ENCODE measurements at places on chromosomes 7 and 10.

GRCh38 chr7:141646826-141647480 lies 55.0 kb downstream of the DENND11 start:
- DNase-seq, result no peak

GRCh38 chr10:132803416-132804210 lies 17.7 kb upstream of the NKX6-2 start:
- no peak for DNase-seq

GRCh38 chr10:96439725-96440124 lies 74.0 kb downstream of the TLL2 start:
- no peak for DNase-seq

DNA sequence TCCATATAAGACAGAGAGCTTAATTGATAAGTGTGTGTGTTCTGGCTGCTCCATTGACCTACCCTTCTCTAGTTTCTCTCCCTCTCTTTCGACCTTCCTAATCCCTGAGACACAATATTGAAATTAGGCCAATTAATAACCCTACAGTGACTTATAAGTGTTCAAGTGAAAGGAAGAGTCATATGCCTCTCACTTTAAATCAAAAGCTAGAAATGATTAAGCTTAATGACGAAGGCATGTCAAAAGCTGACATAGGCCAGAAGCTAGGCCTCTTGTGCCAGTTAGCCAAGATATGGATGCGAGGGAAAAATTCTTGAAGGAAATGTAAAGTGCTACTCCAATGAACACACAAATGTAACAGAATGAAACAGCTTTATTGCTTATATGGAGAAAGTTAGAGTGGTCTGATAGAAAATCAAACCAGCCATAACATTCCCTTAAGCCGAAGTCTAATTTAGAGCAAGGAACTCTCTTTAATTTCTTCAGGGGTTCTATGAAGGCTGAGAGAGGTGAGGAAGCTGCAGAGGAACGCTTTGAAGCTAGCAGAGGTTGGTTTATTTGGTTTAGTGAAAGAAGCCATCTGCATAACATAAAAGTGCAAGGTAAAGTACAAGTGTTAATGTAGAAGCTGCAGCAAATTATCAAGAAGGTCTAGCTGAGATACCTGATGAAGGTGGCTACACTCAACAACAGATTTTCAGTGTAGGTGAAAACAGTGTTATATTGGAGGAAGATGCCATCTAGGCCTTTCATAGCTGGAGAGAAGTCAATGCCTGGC lies 53.8 kb downstream of the ST7 start:
- DNase-seq, result no peak

DNA sequence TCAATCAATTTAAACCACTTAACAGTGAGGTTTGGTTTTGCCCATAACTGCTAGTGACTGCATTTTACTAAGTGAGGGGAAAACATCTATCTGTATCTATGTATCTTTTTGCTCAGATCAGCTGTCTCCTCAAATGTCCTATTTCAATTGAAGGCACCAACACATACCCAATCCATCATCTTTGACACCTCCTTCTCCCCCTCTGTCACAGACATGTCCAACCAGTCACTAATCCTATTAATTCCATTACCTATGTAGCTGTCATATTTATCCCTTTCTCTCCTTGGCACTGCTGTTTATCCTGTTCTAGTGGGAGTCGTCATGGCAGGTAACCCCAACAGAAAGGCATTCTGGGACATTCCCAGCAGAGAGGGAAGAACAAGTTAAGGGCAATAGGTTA lies 975.2 kb upstream of the AUTS2 start:
- peak; percentile 53 for DNase-seq

- no peak for DNase-seq
These were observed 178.4 kb downstream of the EXOC4 start for GRCh38 chr7:133431134-133431724.

- no peak for DNase-seq
These were observed 631.0 kb upstream of the ANKRD30A start for GRCh38 chr10:36494371-36494770.

DNA sequence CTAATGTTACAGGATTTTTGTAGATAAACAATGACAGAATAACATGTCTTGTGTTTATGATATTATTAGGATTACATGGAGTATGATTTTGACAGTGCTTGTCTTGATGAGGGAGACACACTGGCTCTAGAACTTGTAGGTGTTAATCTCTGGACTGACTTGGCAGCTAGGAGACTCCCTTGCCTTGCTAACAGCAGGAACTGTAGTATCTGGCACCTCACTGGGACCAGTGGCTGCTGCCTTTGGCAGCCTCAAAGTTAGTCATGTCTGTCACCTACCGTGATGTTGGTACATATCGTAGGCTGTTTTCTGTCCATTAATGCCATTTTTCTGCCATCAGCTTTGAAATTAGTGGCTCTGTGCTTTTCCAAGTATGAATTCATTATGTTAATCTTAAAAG lies 261.5 kb downstream of the CDK14 start:
- DNase-seq, result peak; percentile 1

GRCh38 chr7:55379285-55379684 lies 14.1 kb downstream of the LANCL2 start:
- DNase-seq, result no peak

DNA sequence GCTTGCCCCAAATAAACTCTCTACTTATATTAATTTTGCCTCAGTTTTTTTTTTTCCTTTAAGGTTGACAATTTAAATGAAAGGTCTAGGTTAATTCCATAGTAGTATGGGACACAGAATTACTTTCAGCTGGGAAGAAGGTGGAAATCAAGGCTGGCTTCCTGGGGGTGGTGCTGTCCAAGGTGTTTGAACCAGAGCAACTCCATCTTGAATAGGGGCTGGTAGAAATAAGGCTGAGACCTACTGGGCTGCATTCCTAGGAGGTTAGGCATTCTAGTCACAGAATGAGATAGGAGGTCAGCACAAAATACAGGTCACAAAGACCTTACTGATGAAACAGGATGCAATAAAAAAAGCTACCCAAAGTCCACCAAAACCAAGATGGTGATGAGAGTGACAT lies 1190.8 kb upstream of the AUTS2 start:
- DNase-seq, result no peak

GRCh38 chr7:151759591-151760042 lies 117.3 kb downstream of the PRKAG2 start:
- peak; percentile 73 for DNase-seq

- DNase-seq, result no peak
These were observed 25.5 kb upstream of the INMT start for GRCh38 chr7:30726296-30727006.

GRCh38 chr10:51321980-51322379 lies 247.7 kb downstream of the PRKG1 start:
- DNase-seq, result no peak

- no peak for DNase-seq
These were observed 2.9 kb downstream of the KLF6 start for GRCh38 chr10:3782146-3782450.

GRCh38 chr7:81810476-81811155 lies 40.8 kb upstream of the HGF start:
- DNase-seq, result no peak

DNA sequence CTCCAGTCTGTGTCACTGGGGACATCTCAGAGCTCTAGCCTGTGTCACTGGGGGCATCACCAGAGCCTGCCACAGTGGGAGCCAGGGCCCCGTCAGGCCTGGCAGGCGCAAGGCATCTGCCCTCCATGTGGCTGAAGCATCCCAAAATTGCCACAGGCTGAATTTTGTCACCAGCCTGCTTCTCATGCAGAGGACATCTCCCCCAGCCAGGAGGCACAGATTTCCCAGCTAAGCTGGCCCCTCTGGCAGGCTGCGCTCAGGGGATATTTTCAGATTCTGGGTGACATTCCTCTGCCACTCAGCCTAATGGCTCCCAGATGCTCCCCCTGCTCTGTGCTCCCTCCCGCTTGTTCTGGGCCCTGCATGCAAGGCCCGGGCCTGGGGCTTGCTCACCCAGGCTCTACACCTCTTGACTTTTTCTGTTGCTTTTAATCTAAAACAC lies 64.6 kb downstream of the COL13A1 start:
- DNase-seq, result no peak

- no peak for DNase-seq
These were observed 26.5 kb upstream of the TRIL start for GRCh38 chr7:28984631-28985030.

DNA sequence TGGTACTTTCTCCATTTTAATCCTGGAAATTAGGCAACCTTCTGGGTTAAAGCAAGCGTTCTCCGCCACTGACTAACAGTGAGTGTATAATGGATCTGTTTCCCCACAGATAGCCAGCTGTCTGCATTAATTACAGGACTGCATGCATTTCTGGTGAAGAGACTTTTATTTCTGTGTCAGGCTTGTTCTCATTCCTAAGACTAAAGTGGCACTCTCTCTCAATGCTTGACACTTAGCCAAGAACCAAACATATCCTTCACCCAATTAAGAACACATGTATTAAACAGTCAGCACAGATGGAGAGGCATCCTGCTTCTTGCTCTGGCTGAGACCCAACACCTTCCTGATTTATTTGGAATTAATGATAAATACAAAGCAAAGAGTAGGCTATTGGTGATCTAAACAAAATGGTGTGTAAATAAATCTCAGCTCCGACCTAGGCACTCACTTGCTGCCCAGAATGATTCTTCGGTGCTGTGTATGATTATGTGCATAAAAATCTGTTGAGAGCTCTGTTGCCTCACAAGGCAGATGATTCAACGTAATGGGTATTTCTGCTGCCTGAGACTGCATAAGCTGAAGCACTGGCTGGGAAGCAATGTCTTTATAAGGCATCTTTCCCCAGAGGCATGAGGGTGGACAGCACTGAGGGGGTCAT lies 16.8 kb downstream of the CALU start:
- no peak for DNase-seq

- no peak for DNase-seq
These were observed 11.0 kb downstream of the TLL2 start for GRCh38 chr10:96502561-96503282.

DNA sequence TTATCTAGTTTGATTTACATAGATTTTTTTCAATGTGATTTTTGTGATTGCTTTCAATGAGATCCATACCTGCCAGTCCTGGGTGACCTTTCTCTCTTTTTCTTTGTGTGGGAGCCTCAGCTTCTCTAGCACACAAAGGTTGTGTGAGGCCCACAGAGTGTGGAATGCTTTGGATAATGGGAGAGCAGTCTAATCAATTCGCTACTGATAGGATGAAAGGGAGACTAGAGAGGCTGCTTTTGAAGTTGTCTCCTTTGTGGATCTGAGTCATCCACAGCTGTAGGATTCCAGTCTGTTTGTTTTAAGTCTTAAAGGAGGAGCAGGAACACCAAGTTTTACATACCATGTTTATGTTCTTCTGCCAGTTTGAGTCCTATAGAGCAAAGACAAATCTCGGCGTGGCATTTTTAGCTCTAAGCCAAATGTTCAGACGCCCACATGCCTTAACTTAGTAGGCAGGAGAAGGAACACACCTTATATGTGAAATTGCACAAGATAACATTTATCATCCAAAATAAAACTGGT lies 330.0 kb downstream of the ARL4A start:
- peak; percentile 2 for DNase-seq

GRCh38 chr7:44060948-44061644 lies 4.3 kb downstream of the PGAM2 start:
- no peak for DNase-seq

DNA sequence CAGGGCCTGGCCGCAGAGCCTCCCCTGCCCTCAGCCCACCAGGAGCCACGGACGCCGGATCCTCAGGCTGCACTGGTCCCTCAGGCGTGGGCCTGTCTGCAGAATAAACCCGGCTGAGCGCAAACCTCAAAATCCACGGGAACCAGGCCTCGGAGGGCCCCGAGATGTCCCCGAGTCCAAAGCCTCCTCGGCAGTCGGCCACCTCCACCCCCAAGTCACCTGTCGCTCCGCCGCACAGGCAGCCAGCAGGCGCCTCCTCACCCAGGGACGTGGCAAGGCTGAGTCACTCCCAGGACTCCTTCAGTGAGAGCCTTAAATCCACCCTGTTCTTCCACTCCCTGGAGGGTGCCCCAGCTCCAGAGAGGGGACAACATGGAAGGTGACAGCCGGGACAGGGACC lies 33.2 kb downstream of the STK32C start:
- no peak for DNase-seq

GRCh38 chr10:11197266-11197712 lies 179.6 kb downstream of the CELF2 start:
- DNase-seq, result peak; percentile 65

DNA sequence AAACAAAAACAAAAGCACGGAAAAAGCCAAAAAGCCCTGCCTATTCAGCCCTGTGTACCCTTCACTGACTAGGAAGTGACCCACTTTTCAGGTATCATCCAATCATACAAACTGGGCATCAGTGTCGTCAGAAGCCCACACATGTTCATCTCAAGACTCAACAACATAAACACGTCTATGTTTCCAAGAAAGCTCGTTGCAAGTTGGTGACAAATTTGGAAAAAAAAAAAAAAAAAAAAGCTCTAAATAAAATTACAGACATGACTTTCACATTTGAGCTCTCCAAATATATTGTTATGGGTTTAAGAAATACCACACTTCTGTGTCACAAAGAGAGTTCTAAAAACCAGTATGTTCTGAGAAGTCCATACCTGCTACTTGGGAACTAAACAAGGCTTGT lies 204.7 kb upstream of the KLF14 start:
- DNase-seq, result no peak

- no peak for DNase-seq
These were observed 44.5 kb downstream of the CSTF2T start for GRCh38 chr10:51654918-51655317.

GRCh38 chr7:77326131-77326530 lies 90.0 kb downstream of the GSAP start:
- DNase-seq, result no peak

DNA sequence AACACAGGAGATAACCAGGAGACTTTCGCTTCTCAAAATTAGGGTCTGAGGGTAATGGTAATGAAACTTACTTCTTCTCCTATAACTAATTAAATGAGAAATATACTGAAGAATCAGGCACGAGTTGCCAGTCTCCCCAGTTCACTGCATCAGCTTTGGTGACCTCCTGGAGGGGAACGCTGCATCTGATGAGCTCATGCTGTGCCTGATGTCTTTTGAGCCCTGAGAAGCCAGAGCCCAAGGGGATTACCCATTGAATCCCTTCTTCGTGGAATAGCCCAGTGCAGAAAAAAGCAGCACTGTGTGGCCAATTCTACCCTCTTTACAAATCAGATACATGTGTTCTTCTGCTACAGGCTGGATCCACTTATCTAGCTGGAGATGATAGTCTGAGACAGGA lies 45.1 kb downstream of the CYP2C9 start:
- no peak for DNase-seq

DNA sequence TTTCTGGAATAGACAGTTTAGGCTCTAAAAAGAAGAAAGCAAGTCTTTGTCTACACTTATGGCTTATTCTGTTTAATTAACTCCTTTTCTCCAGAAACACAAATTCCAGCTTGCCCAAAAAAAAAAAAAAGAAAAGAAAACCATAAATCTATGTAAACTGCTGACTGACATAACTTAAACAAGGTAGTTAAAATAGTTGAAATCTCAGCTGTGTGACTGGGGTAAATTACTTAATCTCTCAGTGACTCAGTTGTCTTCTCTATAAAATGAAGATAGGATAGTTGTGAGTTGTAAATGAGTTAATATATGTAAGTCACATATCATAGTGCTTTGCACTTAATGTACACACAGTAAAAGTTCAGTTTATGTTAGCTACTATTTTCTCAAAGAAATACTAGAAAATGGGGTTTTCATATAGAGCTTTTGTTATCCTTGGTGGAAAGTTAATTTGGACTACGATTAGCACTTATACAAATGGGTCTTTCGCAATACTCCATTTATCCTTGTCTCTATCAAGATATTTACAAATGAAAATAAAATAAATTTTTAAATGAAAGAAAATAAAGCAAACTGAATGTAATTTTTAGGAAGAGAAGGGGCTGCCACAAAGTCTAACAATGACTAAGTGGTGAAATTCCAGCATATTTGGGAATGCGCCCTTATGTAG lies 200.9 kb downstream of the MBL2 start:
- DNase-seq, result no peak

GRCh38 chr7:143510854-143511592 lies 33.4 kb downstream of the TAS2R41 start:
- DNase-seq, result peak; percentile 70

GRCh38 chr10:18113881-18114280 lies 26.3 kb upstream of the CACNB2 start:
- no peak for DNase-seq

Data from NCI-H146 (cell line).